ENCODE measurements at places on chromosomes 16 and 17.

DNA sequence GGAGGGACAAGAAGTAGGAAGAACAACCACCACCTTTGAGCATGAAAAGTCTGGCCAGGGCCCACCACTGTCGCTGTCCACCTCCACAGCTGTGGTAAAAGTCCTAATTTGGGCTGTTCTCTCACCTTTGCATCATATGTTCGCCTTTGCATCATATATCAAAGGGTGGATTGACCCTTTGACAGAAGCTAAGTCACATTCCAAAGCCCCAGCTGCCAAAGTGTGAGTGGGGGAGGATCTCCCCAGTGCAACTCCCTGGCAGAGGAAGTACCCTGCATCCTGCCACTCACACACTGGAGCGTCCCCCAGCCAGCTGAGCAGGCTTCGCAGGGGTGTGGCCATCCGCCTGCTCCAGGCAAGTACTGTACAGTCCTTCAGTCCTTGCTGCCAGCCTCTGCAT lies 12.7 kb upstream of the SPECC1 start:
- no peak for DNase-seq

- DNase-seq = no peak
Measured at GRCh38 chr17:752620-753219, 656 bp upstream of the GEMIN4 start.

GRCh38 chr16:19384656-19385055 lies 33.0 kb upstream of the TMC5 start:
- DNase-seq = no peak

- no peak for DNase-seq
Measured at GRCh38 chr17:1897105-1897656, 67.4 kb downstream of the RPA1 start.

DNA sequence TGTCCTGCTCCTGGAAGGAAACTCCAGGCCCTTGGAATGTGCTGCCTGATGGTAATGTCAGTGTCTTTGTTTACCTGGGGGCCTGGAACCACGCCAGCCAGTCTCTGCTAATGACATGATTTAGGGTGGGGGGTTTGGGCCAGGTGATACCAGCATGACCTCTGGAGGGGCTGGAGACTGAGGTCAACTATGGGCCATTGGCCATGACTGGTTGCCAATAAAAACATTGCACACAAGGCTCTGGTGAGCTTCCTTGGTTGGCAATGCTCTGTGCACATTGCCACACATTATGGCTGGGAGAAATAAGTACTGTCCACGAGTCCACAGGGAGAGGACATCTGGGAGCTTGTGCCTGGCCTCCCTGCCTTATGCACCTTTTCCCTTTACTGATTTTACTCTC lies 52.5 kb downstream of the LITAF start:
- no peak for DNase-seq
